ENCODE measurements at places on chromosomes 16 and 17.

DNA sequence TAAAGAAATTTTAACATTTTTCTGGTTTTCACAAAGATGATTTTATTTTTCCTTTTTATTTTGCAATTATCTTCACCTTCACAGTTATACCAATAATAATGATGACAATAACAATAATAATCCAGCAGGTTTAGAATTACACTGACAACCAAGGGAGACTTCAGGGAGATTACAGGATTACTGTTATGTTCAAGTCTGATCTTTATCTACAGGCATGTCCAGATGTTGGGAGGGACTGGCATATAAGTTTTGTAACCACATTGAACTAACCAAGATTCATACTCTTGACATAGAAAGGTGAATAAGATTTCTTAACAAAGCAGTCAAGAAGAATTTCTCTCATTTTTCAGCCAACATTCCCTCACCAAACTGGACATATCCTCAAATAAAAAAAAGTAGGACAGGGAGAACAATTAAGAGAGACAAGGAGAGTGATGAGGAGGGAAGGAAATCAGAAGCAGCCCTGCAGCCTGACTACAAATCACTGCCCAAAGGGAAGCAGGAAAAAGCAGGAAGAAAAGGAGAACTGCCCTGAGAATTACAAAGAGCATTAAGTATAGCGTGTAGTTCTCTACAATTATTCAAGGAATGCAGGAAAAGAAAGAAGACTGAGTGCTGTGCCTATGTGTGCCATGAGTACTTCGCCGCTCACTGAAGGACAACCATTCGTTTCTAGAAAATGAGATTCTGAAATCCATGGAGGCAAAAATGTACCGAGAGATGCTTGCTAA, 155.7 kb upstream of the C17orf78 start:
- no peak for DNase-seq

DNA sequence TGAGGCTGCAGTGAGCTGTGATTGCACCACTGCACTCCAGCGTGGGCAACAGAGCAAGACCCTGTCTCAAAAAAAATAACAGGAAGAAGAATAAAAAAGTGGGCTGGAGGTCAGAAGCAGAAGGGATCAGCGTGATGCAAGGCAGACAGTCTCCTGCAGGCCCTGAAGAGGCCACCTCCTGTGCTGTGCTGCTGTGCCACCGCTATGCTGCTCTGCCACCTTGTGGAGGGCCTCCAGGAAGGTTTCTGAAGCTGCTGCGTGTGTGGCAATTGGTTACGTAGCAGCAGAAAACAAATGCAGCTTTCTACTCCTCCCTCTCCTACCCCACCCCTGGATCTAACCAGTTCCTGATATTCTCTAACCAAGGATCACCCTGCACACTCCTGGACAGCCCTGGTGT, 815.5 kb downstream of the KCNJ18 start:
- no peak for DNase-seq

- no peak for DNase-seq
These were observed 763 bp upstream of the TOM1L1 start for GRCh38 chr17:54899721-54900456.

DNA sequence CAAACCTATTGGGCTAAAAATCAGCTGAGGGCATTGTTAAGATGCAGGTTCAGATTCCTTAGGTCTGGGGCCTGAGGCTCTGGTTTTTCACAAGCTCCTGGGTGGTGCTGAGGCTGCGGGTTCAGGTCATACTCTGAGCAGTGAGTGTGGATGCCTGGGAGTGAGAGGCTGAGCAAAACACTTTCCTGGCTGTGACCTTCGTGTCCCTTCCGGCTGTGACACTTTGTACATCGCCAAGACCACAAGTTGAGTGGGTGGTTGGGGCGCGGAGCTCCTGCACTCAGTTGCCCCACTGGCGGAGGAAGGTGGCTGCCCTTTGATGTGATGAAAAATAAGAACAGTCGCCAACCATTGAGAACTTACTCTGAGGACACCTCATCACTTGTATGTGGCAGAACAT, 24.8 kb downstream of the CCR7 start:
- DNase-seq, result peak; percentile 78

- DNase-seq, result peak; percentile 99
These were observed 40.9 kb downstream of the TMEM235 start for GRCh38 chr17:78272181-78272913.

GRCh38 chr17:36609498-36609862, 8.1 kb downstream of the MRM1 start:
- no peak for DNase-seq
